ENCODE measurements at places on chromosomes 11 and 22. TPM values are rescaled to one million over a fixed set of nuclear protein-coding genes. Genes with fewer than 3 reads are reported as not detected.

DNA sequence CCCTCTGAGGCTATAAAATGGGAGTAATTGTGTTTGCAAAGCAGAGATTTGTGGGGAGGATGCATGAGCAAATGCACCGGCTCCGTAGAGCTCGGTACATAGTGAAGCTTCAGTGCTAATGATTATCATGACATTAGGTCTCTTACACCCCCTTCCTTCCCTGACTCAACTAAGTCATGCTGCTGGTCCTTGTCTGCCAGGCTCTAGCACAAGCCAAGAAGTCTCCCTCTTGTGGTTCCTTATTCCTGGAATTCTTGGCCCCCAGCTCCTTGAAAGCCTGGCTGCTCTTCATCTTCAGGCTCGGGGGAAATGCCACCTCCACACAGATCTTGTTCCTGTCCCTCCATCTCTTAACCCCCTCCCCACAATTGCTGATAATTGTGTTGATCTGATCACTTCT lies 45.7 kb upstream of the SYT13 start:
- DNase-seq = no peak

- DNase-seq = peak; percentile 41
Observed at GRCh38 chr11:13841393-13841792, 121.1 kb upstream of the SPON1 start.

VPREB1 gene
- not detected for total RNA-seq

GLYATL1 gene
- 5.0 TPM for total RNA-seq

WDR74 gene
- 42.8 TPM for total RNA-seq

GRCh38 chr22:29457730-29458129 lies 19.3 kb downstream of the RFPL1 start:
- no peak for DNase-seq

- DNase-seq = no peak
Observed at GRCh38 chr11:86181379-86181778, 63.2 kb upstream of the EED start.

GRCh38 chr11:12901272-12901671 lies 107.8 kb upstream of the RASSF10 start:
- peak; percentile 25 for DNase-seq

DNA sequence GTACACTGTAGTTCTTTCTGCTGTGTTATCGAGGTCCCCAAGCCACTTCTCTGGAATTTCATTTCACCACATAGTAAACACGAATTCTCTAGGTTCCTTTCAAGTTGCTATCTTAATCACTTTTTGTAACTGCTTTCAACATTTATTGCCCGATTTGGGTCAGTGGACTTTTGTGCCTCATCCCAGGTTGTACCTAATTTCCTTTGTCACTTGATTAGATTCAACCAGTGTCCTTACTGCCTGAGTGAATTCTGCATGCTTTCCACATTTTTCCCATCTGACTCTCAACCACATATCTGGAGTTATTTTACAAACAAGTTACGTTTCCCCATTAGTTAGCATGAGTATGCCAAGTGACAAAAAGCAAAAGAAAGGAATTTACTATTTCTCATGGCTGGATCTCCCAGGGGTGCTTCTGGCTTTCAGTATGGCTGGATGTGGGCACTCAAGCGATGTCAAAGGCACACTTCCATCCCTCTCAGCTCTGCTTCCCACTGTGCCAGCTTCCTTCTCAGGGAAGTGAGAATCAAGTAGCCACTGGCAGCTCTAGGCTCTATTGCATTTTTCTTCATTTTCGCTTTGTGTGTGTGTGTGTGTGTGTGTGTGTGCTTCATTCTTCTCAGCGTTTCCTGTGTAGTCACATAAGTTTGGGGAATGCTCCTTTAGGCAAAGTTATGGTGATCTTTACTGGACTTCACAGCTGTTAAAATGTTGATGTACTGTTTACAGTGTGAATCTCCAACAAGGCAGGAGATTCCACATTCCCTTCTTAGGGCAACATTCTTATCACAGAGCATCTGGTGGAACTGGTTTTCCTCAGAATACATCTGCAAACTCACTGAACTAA lies 128.9 kb downstream of the DBX1 start:
- peak; percentile 100 for DNase-seq

CRYBB2 gene
- not detected for total RNA-seq
